Stimulated activated CD8-positive, alpha-beta memory T cell treated with anti-CD3 and anti-CD28 coated beads, Interleukin-4, amount 100 ng/mL, for 4 hours (primary cell): ENCODE measurements at places on chromosomes 3 and 15.

DNA sequence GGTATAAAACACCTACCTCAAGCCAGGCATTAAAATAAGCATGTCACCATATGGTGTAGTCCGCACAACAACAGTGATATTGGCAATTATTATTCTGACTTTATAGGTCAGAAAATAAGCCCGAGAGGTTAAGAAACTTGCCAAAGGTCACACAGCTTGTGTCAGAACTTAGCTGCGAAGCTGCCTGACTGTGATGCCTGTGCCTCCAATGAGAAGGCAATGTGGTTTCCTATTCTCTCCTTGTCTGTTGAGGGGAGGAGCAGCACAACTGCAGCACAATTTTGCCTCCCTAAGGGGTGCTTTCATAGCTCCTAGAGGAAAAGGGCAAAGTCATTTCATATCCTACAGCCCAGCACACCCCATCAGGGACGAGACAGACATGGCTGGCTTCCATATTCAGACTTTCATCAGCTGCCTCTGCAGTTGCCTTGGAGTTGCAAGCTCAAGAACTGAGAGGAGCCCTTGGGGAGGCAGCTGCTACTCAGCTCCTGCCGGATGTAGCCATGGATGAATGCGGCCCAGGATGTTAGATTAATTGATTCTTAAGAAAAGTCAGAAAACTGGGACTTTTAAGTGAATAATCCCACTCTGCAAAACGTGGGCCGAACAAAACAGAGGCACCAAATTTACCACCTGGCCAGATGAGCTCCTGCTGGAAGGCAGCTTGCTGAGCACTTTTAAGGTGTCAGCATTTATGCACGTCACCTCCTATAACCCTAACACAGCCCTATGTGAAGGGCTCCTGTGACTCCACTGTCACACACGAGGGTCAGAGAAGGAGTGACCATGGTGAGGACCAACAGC lies 38.5 kb downstream of the MYO5C start:
- no peak for DNase-seq

GRCh38 chr3:37979541-37980461 lies 10.8 kb upstream of the VILL start:
- DNase-seq, result no peak

DNA sequence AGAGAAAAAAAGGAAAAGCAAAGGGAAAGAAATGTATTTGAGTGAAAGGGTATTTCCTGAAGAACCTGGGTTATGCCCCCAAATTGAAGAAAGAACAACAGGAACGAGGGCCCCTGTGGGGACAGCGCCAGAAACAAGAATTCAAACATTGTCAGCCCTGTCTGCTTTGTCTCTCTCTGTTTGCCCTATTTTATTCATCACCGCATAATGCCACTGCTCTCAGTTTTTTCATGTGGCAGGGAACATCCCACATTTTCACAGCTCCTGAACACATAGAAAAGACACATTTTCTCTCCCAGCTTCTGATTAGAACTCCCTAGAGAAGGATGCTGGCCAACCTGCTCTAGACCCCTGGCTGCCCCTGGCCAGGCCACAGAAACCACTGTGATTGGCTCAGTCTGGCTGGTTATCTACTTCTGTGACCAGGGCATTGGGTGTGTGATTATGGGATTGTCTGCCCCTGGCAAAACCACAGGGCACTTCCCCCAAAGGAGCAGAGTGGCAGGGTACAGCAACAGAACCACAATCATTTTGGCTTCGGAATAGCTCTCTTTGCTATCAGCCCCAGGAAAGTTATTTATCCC lies 31.3 kb upstream of the CCDC54 start:
- no peak for DNase-seq

DNA sequence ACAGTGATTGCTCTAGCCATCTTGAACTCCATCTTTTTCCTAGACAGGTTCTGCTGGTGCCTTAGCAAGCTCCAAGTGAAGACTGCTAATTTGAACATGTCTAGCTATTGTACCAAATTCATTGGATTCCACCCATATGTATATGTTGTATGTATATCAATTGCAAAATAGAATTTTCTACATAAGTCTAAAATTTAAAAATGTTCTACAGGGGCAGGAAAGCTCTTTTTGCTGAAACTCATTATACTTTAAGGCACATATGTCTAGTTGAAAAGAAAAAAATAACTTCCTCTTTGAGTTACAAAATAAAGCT lies 845.3 kb downstream of the MCTP2 start:
- DNase-seq, result no peak

DNA sequence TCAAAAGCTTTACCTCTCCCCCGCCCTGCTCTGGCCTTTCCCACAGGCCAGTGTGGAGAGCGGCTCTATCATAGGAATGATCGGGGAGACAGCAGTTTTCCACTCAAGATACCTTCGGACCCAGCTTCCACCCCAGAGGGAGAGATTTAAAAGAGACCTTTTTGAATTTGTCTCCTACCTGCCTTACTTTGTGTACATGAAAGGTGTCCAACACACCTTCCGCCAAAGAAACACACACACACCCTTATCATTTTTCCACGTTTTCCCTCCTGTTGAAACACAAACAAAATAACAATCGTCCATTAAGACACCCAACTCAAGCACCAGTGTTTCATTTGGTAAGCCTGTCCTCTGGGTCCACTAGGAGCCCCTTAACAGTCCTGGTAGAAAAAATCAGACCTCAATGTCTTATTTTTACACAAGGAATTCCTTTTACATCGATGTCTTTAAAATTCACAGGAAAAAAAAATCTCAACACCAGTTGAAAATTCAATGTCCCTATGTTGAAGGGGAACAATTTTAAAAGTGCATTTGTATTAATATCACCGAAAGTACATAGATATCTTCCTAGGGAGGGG lies 4.0 kb downstream of the HES1 start:
- no peak for DNase-seq

DNA sequence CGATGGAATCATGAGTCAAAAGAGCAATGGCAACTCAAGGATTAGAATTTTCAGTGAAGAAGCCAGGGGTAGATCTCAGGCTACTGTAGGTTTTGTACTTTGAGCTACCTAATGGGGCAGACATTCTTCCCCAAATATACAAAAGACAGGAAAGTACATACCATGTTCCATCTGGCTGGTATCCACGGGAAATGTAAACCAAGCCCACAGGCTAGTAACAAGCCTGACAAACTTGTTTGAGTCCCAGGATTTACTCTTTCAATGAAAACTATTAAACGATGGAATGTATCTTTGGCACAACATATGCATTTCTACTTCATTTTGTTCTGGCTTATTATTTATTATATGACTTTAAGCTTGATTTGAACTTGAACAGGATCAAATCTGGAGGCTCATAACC lies 44.2 kb upstream of the GOLIM4 start:
- DNase-seq, result no peak

DNA sequence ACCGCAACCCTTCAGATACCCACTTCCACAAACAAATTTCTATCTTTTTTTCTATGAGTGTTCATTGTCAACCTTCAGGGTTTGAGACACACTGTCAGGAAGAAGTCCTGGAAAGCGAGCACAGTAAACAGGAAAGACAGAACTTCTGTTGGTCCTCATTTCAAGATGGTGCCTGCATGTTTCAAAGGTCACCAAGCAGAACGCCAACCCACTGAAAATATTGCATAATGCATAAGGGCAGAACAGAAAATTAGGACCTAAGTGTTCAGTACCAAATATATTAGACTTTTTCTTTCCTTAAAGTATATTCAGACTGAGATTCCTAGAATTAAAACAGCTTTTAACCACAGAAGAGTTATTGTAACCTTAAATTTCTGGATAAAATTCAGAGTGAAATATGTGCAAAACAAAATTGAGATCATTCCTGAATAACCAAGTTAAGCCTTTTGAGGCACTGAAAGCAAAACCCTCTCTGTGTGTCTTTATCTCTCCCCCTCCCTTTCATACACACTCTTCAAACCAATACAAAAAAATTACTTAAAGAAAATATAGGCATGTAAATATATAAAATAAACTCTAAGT lies 387.8 kb upstream of the THBS1 start:
- DNase-seq, result no peak

DNA sequence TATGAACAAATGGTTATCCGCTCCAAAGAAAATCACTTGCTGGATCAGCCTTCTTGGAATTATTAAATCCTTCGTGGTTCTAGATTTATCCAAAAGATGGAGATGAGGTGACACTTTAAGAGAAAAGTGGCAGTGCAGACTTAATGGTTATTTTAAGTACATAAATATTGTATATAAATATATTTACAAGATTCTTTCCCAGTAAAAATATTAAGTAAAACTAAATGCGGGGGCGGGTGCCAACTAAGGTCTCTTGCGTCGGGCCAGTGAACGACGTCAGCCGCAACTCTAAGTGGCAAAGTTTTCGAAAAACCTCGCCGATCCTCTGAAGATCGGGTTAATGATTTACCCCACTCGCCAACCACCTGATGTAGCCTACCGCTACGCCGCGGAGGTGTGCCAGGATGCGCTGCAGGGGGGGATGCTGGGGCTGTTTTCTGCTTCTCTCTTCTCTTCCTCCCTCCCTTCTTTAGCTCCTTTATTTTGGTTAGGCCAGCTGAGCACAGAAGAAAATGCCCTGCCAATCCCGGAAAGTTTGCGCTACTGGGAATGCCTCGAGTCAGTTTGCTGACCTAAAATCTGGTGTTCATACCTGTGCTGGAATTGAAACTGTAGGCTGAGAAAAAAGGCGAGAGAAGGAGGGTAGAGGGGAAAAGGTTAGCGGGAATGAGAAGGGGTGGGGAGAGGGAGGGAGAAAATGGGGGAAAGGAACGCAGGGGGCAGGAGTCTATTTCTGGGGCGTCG lies 7.6 kb upstream of the FOXB1 start:
- no peak for DNase-seq

GRCh38 chr3:60045686-60046085 lies 995.9 kb upstream of the CFAP20DC start:
- DNase-seq, result no peak

GRCh38 chr15:39304201-39304841 lies 276.6 kb upstream of the THBS1 start:
- DNase-seq, result no peak
